ENCODE measurements at places on chromosomes 16 and 17.

GRCh38 chr16:57303021-57303909 lies 18.8 kb upstream of the PLLP start:
- DNase-seq: no peak

DNA sequence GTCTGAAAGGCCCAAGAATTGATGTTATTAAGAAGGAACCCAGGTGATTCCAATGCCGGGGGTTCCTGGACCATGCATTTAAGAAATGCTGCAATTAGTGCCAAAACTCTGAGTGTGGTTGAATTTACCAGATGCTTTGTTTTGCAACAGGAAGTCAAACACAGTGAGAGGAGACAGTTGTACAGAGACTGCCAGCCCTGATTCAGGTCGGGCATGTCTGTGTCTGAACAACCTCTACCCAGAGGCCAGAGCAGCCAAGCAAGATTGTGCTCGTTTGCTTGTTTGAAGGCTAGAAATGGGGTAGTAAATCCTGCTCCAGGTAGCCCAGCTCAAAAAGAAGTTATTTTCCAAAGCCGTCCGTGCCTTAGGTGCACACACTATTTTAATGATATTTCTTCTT lies 412.4 kb upstream of the ERCC4 start:
- DNase-seq: no peak

- DNase-seq: no peak
Observed at GRCh38 chr17:17172990-17173389, 33.1 kb downstream of the PLD6 start.

DNA sequence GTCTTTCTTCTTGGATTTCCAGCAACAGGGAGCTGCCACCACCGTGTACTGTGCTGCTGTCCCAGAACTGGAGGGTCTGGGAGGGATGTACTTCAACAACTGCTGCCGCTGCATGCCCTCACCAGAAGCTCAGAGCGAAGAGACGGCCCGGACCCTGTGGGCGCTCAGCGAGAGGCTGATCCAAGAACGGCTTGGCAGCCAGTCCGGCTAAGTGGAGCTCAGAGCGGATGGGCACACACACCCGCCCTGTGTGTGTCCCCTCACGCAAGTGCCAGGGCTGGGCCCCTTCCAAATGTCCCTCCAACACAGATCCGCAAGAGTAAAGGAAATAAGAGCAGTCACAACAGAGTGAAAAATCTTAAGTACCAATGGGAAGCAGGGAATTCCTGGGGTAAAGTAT lies 389.0 kb downstream of the MAF start:
- no peak for DNase-seq

DNA sequence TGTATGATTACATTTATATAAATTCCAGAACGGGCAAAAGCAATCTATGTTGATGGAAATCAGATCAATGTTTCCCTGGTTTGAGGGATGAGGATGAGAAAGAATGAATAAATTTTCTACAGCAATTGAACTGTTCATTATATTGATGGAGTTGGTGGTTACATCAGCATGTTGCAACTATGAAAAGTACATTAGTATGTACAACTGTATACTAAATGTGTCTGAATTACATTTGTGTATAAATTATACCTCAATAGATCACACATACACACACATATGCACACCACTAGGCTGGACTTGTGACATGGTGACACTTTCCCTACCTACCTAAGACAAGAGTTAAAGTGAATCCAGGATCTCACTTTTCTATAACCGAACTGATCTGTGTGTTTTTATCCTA lies 608.0 kb downstream of the CDH11 start:
- no peak for DNase-seq

DNA sequence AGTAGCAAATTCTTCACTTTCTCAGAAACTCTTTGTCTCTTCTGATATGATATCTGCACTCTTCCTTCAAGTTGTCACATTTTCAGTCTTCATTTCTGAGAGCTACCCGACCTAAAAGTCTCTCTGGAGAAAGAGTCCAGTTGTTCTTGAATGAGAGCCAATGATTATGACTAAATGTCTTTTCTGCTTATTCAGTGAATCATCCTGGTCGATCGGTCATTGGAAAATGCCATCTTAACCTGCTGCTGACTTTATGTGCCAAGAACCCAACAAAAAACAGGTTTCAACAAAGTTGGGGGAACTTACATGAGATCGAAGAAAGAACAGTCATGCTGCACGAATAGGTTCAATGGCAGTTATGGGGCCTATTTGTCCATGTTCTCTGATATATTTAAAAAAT lies 15.9 kb downstream of the SOX9 start:
- no peak for DNase-seq

DNA sequence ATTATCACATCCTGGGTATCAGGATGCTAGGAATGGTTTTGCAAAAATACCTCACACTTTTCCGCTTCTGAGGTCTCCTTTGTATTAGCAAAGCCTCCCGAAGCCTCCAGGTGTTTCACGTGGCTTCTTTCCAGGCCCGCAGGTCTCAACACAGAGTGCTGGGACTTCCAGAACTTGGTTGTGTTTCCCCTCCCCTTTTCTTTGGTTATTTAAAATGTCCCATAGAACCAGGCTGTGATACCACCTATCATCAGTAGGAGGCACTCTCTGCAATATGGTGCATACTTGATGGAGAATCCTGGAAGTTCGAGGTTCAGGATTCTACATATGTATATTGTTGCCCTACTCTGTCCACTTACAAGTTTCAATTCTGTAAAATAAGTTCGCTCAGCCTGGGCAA lies 28.8 kb downstream of the ATP2C2 start:
- no peak for DNase-seq

DNA sequence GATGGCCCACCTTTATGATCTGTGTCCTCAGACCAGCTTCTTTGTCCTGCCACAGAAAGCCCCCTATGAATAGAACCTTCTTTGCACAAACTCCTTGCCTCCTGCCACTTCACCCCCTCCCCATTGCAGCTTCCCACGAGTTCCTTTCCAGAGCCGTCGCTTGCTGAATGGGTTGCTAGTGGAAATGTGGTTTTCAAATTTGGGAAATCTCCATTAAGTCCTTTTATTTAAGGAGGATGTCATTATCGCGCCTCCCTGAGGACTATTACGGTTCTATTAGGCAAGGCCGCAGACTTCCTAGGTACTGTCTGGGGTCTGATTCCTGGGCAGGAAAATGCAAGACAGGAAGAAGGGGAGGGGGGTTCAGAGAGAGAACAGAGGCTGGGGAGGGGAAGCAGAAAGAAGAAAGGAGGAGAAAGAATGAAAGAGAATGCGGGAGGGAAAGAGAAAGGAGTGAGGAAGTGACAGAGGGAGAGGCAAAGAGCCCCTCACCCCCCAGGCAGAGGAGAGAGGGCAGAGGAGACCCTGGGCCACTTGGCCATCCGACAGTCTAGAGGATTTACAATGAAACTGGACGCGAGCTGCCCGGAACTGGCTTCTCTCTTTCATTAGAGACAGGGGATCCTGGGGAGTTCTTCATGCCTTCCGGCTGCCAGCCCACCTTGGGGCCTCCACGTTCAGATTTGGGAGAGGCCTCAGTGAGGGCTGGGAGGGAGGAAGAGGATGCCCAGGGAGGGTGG lies 31.7 kb upstream of the ETV4 start:
- no peak for DNase-seq

GRCh38 chr17:42016411-42016831 lies 818 bp downstream of the DNAJC7 start:
- no peak for DNase-seq

DNA sequence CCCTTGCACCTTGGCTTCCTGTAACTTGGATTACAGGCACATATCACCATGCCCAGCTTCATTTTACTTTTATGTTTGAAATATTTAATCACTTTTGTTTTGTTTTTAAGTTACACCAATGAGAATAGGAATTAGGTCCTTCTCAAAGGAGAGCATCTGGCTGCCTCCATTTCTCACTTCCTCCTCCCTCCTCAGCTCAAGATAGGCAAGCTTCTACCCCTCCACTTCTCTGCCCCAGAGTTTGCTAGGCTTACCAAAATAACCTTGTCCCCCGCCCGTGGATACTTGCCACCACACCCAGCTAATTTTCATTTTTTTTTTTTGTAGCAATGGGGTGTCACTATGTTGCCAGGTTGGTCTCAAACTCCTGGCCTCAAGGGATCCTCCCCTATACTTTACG lies 17.9 kb downstream of the GABARAPL2 start:
- no peak for DNase-seq

GRCh38 chr17:52524096-52524637 lies 365.7 kb upstream of the CA10 start:
- DNase-seq: no peak

- no peak for DNase-seq
Observed at GRCh38 chr17:2023692-2024571, 1.2 kb downstream of the RTN4RL1 start.

- no peak for DNase-seq
Observed at GRCh38 chr16:81460075-81460474, 15.5 kb downstream of the CMIP start.

DNA sequence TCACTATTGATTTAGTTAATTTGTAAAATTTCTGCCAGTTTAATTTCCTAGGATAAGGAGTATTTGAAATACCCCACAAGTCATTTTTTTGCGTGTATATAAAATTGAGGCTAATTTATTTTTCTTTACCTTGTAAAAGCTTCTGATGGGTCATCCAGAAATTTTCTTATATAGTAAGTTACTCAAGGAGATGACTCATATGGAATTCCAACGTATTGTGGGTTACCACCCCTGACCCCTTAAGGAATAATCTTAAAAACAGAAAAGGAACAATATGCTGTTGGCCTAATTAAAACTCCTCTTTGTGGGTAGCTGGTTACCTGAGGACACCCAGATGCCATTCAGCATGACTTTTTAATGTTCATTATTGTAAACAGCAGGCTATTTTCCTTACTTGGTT lies 13.6 kb downstream of the HEATR6 start:
- DNase-seq: no peak

GRCh38 chr17:55825213-55825612 lies 74.4 kb downstream of the PCTP start:
- no peak for DNase-seq

DNA sequence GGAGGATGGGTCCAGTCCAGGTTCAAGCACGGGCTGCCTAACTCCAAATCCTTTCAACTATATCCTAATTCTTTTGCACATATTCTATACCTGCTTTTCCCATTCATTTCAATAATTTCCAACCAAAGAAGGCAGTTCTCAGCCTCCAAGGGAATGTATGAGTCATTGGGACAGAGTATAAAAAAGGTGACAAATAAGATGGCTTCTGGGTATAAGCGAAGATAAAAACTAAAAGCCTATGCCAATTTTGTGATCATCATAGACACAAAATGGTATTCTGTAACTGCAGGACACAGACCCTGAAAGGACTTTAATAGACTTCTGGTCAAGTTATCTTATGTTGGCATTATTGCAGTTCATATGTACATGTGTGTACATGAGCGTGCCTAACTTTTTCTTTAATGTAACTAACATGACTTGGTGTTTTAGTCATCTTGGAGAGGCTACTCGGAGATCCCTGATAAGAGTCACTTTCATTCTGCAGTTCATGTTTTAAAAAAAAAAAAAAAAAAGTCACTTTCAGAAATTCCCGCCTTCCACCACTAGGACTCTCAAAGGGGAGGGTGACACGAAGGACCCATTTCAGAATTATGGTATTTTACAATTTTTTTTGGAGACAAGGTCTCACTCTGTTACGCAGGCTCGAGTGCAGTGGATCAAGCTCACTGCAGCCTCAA lies 17.3 kb downstream of the COG1 start:
- DNase-seq: no peak

- no peak for DNase-seq
Observed at GRCh38 chr17:77011173-77012011, 129.4 kb upstream of the SEC14L1 start.

DNA sequence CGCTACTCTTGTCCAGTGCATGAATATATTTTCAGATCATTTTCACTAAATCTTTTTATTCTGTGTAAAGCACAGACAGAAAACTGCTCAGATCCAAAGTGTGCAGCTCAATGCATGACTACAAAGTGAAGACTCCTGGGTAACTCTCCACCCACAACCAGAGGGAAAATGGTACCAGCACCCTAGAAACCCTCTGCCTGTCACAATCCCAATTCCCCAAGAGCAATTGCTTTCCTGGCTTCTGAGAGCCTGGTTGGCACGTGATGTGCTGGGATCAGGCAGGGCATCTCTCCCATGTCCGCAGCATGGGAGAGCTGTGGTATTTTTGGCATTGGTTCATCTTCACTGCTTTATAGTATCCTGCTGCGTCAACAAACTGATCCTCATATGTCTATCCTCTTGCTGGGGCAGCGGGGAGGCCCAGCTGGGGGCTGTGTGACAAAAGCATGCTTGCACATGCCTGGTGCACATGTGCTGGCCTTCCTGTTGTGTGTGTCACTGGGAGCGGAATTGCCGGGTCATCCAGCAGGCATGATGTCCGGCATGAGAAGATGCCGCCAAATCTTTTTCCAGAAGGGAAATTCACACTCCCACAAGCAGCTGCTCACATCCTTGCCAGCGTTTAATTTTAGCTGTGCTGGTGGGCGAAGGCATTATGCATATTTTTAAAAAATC lies 278.9 kb upstream of the FOXF1 start:
- DNase-seq: no peak

DNA sequence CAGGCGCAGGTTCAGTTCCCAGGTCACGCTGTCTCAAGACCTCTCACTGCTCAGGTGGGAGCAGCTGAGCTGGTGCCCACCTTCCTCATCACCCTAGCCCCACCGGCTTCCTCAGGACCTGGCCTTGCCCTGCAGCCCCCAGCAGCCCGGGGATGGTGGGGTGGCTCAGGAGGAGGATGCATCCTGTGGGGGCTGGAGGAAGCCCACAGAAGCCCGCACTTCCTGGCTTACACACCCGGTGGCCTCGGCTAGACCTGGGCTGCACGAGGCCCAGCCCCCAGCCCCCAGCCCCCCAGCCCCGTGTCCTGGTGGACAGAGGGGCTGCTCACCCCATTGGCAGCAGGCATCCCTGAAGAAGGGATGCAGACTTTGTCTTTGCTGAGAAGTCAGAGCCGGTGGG lies 43.4 kb downstream of the BAHCC1 start:
- DNase-seq: no peak

DNA sequence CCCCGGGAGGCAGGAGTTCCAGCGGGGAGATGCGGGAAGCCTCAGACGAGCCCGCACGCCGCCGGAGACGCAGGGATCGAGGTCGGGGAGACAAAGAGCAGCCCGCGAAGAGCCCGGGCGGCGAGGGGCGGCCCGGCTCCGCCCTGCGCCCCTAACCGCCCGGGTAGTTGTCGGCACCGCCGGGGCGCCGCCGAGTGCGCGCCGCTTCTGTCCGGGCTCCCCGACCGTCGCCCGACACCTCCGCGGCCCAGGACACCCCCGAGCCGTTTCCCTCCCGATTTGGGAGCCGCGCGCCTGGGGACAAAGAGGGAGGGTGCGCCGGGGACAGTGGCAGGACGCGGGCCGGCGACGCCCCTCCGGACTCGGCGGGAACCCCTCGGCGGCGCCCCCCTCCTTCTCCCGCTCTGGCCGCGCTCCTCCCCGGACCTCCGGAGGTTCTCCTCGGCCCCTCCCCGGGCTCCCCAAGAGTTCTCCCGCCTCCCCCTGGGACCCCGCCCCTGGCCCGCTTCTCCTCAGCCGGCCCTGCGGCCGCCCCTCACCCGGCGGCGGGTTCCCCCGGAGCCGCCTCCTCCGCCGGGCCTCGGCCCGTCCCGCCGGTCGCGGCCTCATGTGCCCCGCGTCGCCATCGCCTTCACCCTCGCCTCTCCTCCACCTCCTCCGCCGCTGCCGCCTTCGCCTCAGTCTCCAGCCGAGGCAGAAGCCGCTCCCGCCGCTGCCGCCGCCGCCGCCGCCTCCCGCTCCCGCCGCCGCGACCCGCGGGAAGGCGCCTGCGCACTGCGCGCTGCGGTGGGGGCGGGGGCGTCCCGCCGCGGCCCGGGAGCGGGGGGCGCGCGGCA lies at the start of gene GJC1:
GJC1 (minus strand) TSS at position 765 of the 836 bp plus-strand sequence. CDS start 24,470 bp downstream, outside the sequence.
- DNase-seq: no peak

GRCh38 chr17:79936641-79937381 lies 97.6 kb upstream of the CBX4 start:
- no peak for DNase-seq

Measured in stimulated activated CD4-positive, alpha-beta T cell treated with anti-CD3 and anti-CD28 coated beads, TNF-alpha, amount 100 ng/mL, for 4 hours (primary cell).